ENCODE measurements at places on chromosomes 5 and 9.

- DNase-seq, result no peak
Observed at GRCh38 chr5:135831851-135832555, 2.5 kb upstream of the SLC25A48 start.

DNA sequence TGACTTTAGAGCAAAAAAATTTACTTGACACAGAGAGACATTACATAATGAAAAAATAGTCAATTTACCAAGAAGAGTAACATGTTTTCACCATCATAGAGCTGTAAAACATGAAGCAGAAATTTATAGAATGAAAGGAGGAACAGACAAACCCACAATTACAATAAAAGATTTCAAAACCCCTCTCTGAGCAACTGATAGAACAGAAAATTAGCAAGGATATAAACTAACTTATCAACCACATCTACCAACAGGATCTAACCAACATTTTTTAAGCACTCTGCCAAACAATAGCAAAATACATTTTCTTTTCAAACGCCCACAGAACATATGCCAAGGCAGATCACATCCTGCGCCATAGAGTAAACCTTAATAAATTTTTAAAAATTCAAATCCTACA lies 17.9 kb downstream of the SLCO4C1 start:
- no peak for DNase-seq

DNA sequence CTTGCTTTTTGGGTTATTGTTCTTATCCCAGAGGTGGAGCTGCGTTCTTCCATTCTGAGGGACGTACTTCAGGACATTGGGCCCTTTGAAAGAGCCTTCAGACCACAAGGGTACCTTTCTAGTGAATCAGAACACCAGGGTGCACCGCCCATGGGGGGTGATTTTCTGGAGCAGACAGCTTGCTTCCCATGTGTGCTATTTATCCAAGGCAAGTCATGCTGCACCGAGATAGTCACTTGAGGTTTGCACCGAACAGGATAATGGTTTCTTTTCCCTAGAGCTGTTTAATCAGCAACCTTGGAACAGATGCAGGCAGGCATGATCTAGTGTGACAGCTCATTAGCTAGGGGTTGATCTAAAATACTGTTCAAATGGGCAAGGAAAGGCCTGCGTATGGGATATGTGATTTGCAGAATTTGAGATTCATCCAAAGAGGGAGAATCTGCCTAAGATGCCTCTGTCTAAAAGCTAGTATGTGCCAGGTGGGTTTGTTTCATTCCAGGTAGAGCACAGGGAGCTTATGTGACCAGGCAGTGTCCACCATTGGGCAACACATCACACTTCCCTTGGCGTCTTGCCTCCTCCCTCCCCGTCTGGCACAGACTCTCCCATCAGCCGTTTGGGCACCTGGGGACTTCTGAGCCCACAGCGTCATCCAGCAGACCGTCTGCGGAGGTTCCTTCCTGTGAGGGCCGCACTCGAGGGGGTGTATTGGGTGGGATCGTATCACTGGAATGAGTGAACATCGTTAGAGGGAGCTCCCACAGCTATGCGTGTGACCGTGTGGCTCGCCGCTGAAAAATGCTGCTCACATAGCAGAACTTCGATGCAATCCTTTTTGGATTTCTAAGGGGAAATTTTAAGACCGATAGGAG lies 23.0 kb downstream of the ABL1 start:
- peak; percentile 88 for DNase-seq

DNA sequence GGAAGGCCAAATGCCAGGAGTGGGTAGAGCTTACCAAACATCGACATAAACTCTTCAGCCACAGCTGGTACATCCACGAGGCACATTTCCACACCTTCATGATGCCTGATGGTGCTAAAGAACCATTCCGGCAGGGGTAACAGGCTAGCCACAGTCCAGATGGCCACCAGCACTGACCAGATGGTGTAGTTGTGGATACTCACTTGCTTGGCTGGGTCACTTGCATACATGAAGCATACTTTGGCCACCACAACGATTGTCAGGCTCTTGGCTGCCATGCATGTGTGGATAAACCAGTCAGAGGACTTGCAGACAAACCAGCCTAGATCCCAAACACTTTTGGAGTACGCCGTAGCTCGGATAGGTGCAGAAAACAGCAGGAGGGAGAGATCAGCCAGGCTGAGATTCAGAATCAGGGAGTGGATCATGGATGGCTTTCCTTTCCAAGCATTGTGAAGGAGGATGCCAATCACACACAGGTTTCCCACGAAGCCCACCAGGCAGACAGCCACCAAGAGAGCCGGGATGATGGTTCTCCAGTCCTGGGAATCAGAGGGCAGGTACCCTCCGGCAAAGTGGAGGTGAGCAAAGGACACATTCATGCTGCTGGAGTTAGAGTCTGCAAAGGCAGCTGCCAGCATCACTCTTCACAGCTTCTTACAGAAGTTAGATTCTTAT lies 378 bp downstream of the GPR151 start:
- DNase-seq, result no peak

DNA sequence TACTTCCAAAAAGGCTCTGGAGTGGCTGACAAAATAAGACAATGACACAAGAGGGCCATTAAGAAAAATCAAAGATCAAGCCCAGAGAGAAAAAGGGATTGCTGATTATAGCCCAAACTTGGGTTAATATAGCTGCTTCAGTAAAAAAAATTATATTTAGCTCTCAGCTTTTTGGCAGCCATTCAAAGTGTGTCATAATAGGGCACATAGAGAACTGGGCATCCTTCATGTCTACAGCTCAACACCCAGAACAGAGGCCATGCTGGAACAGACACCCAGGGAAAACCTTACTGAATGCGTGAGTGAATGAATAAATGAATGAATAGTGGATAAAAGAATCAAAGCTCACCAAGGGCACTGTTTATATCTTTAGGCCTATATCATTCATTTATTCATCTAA lies 110.1 kb downstream of the SLIT3 start:
- DNase-seq, result no peak

- no peak for DNase-seq
Observed at GRCh38 chr9:80945436-80945835, 743.9 kb downstream of the TLE1 start.

DNA sequence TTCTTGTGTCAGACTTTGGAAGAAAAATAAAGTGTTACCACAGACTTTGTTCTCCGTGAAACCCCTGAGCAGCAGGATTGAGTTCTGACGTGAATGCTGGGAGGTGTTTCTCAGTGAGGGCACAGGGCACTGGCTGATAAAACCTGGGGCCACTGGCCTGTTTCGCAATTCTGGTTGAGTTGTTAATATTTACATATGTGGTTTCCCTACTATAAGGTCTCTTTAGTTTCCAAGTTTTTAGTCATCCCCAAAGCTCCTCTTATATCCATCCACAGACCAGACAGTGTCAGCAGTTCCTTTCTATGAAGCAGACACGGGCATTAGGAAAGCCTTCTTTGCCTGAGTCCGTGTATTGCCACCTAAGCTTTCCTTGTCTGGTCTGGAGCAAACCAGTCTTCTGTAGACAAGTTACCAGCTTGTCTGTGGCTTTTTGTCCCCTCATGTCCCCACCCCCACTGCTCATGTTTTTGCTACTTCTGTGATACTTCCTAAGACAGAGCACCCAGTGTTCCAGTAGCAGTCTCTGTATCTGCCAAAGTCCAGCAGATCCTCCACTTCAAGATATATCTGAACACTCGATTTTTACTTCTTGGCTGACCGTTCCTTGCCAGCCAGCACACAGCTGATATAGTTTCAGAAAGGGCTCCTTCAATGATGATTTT lies 42.0 kb downstream of the ACO1 start:
- peak; percentile 86 for DNase-seq

DNA sequence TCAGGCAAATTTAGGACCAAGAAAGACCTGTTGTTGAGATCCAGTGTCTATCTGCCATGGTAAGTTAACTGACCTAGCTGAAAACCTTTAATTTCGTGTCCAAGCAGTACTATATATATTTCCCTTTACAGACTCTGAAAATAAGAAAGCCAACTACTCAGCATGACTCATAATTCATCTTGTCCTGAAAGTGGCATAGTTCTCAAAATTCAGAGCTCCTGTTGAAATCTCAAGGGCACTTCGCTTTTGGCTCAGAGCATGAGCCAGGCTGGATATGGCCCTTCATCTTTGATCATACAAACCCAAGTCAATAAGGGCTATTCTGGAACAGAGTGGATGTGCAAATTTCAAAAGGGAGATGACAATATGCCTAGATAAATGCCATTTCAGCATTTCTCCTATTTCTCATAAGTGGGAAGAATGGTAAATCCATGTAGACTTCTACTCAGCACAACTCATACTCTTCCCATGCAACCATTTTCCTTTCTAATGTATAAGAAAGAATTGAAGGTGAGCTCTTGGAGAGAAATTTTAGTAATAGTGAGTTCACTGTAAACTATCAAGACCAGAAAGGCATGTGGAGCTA lies 567.9 kb upstream of the DAB2 start:
- no peak for DNase-seq

DNA sequence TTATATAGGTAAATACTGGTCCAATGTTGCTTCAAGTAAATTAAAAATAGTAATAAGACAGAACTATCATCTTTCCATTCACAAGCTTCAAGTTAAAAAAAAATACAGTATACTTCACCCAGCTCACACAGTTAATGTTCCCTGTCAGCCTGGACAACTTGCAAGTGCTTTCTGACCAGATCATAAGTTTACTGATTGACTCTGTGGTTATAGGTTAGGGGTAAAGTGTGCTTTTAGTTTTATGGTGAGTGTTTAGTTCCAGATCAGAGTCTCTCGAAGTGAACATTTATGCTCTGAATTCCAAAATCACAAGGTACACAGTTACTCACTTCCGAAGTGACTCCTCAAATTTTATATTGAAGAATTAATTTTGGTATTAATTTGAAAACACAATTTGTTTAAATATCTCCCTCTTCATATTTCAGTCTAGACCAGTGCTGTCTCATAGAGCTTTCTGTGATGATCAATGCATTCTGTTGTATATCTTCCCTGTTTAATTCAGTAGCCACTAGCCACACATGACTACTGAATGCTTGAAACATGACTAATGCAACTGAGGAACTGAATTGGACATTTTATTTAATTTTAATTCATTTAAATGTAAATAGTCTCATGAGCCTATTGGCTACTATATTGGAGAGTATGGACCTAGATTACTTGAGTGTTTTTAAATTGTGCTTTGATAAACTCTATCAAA lies 90.7 kb downstream of the MEF2C start:
- peak; percentile 44 for DNase-seq

DNA sequence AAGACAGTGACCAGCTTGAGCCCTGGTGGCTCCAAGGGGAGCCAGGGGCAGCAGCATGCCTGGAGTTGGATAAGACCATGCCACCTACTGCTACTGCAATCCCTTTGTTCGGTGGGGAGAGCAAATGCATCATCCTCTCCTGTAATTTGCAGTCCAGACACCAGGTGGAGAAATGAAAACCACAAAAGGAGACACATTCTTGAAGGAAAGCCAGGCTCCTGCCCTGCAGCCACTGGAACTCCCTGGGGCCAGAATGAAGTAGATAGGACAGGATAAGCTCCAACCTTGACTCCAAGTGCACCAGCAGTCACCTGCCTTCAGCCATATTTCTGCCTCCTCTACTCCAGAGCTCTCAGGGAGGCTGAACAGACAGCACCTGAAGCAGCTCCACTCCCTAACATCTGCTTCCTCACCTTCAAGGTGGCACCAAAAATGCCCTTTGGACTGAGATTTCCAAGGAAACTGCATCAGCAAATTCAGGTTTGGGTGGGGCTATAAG lies 65.1 kb upstream of the IQGAP2 start:
- DNase-seq, result peak; percentile 55

GRCh38 chr5:176474476-176474875 lies 26.3 kb downstream of the FAF2 start:
- DNase-seq, result no peak

GRCh38 chr9:94210616-94211603 lies 48.2 kb upstream of the ZNF169 start:
- DNase-seq, result no peak

GRCh38 chr5:140169410-140169809 lies 5.6 kb upstream of the CYSTM1 start:
- DNase-seq, result no peak

DNA sequence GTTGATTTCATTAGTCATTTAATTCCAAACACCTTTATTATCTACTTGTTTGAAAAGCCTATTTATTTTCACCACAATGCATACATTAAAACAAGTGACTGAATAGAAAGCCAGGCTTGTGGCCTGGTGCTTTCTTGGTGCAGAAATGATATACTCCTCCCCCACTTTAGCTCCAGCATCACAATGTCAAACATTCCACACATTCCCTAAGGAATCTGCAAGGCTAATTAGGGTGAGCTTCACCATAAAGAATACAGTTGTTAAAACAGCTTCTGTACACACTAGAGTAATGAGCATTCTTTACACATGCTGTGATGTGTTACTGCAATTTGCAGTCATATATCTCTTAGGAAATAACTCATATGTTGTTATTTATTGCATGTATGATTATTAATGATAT lies 705.7 kb downstream of the CETN3 start:
- DNase-seq, result no peak

GRCh38 chr5:80755626-80756025 lies 100.8 kb upstream of the DHFR start:
- DNase-seq, result no peak

DNA sequence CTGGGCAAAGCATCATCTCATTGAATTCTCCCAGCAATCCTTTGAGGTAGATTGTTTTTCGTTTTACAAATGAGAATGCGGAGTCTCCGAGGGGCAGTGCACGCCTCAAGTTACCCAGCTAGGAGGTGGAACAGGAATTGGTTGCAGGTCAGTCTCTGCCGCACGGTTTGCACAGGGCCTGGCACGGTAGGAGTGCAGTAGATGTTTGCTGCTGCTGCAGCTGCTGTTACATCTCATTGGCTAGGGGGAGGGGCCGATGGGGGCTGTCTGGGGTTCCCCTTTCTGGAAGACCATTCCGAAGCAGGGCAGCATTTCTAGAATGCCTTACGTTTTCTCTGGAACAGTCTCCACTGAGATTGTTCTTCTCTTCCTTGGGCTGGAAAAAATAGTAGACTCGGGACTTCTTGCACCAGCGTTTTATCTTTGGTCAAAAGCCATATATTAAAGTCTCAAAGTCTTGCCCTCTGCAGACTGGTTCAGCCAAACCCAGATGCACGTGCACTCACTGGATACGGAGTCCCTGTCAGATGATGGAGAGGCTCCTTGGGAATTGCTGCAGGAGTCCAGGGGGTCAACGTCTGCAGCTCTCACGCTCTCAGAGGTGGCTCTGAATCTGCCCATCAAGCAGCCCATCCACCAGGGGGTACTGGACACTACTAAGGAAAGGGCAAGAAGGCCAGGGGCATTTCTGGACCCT lies 1.2 kb downstream of the USP20 start:
- DNase-seq, result no peak

- peak; percentile 97 for DNase-seq
Observed at GRCh38 chr9:12813960-12814876, 39.4 kb downstream of the LURAP1L start.
